ENCODE measurements at places on chromosomes 6 and 20. TPM values are rescaled to one million over a fixed set of nuclear protein-coding genes. Genes with fewer than 3 reads are reported as not detected.

GABRR1 gene
- polyA plus RNA-seq, result not detected

PHACTR1 gene
- 0.22 TPM for polyA plus RNA-seq

IP6K3 gene
- not detected for polyA plus RNA-seq

GRCh38 chr6:32367644-32368043 is 4.1 kb downstream of the TSBP1 start:
- no peak for DNase-seq

DNA sequence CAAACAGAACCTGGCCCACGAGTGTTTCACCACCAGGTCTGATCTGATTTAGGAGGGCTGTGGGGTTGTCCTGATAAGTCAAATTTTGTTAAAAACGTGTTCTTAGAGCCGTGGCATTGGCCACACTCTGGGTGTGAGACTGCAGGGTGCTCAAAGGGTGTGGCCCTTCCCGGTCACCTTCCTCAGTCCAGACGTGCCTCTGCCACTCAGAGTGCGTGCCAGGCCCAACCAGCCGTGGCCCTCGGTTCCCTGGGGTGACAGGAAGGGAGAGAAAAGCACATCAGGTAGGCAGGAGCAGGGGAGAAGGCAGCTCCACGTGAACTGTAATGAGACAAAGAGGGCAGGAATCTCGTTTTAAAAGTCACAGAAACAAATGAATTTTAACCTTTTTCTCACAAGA is 115.4 kb downstream of the FAM120B start:
- no peaks in the 10 kb centered on the region for H3K36me3 ChIP-seq
- no peak overlapping the region for H3K27ac ChIP-seq
- no peak for DNase-seq
- H3K4me3 ChIP-seq, result peak overlapping the region; percentile 23

DNA sequence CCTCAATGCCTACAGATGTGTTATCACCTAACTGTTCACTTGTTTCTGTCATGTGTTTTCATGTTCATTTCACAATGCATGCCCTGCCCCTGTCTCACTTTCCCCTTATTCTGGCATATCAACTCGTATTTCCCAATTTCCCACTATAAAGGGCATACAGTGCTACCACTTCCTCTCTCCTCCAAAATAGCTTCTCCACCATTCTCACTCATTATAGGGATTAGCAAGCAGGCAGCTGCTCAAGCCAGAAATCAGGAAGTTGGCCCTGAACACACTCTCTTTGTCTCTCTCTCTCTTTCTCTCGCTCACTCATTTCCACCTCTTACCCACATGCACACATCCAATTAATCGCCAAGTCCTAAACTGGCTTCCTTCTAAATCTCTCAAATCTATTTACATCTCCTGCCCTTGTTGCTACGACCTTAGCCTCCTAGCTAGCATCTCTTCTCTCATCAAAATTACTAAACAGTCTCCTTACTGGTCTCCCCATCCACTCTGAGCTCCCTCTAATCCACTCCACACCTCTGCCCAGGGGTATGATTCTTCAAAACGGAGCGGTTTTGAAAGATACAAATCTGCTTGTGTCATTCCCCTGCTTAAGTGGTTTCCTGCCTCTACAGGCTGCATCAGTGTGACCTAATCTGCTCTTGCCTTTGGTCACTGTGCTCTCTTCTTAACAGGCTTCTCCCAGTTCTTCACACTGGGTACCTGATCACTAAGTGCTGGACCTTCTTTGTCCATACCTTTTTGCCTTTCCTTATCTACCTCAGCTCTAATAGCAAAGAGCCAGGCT is 196.2 kb downstream of the BTBD9 start:
- H3K4me1 ChIP-seq, result peaks cover 5% of the 10 kb centered on the region
- no peaks in the 10 kb centered on the region for H3K36me3 ChIP-seq
- no peak for DNase-seq
- no peaks in the 10 kb centered on the region for H3K27me3 ChIP-seq

GRCh38 chr6:18314317-18314997 is 50.1 kb upstream of the DEK start:
- H3K36me3 ChIP-seq, result no peaks in the 10 kb centered on the region
- H3K27me3 ChIP-seq, result no peaks in the 10 kb centered on the region
- no peak overlapping the region for H3K4me3 ChIP-seq

GRCh38 chr6:169937389-169938261 is 186.2 kb downstream of the ERMARD start:
- H3K36me3 ChIP-seq, result no peaks in the 10 kb centered on the region
- no peaks in the 10 kb centered on the region for H3K4me1 ChIP-seq
- H3K4me3 ChIP-seq, result no peak overlapping the region
- DNase-seq, result no peak
- no peak overlapping the region for H3K27ac ChIP-seq

Data from keratinocyte (primary cell).